ENCODE measurements at places on chromosomes 6 and 20.
A peak's percentile ranks its signal among the peaks of the same experiment; 100 is the strongest.

- DNase-seq: no peak
Observed at GRCh38 chr6:142850679-142851423, 94.1 kb downstream of the HIVEP2 start.

- no peak for DNase-seq
Observed at GRCh38 chr6:30035784-30036183, 25.3 kb upstream of the POLR1H start.

DNA sequence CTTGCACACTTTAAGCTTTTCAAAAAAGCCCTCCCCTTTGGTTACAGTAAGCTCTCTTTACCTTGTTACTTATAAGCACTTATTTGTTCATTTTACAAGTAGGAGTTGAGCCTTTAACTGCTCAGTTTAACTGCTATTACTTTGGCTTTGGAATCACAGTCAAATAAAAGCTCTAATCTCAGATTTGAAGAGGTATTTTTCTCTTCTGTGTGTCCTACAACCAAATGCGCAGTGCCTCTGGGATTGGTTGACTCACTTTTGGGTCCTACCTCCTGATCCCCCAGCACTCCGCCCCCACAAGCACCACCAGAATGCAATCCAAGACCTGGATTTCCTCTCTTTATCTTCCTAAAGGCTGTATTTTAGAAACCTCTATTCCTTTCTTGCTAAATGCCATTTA lies 2.5 kb downstream of the NCOA7 start:
- DNase-seq: no peak

DNA sequence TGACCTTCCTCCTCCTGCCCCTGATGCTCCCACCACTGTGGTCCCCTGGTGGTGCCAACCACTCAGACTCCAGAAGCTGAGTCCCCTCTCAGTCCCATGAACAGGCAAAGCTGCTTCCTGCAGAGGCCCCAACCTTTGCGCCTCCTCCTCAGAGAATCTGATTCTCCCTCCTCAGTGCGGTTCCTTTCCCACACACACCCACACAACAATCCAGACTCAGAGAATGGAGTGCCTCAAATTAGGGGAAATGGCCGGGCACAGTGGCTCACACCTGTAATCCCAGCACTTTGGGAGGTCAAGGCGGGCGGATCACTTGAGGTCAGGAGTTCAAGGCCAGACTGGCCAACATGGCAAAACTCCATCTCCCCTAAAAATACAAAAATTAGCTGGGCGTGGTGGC lies 23.0 kb downstream of the RIPOR3 start:
- DNase-seq: no peak

DNA sequence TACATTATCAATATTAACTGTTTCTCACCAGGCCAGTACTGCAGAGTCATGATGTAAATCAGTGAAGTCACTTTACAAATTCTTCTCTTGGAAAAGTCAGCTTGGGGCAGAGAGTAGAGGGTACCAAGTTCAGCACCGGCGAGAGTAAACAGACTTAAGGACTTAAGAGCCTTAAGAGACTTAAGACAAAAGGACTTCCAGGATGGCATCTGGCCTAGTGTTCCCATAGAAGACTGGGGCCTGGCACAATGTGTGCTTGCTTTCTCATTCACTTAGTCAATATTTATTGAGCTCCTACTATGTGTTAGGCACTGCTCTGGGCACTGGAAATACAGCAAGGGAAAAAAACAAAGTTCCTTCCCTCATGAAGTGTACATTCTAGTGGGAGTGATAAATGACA lies 1.4 kb upstream of the SNPH start:
- no peak for DNase-seq

DNA sequence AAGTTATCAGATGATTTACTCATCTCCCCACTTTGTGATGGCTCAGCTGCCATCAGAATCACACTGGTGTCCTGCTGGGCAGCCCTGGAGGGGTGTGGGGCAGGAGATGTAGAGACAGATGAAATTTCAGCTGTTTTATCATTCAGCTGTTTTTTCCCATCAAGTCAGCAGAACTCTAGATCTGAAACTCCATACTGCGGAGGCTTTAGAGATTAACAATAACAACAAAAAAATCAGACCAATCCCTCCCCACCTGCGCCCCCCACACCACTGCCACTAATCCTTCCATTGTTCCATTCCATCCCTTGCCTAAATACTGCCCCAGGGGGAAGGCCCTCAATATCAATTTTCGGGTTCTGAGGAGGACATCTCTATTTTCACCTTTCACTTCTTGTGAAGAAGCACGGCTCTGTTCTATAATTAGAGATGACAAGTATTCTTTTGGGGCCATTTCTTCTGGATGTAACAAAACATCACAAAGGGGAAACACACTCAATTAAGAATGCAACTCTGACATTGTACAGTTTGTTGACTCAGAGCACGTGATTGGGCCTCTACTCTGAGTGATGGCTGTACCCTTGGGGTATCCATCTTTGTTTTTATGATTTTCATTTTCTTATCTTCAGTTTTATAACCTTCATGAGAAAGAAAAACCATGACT lies 396.3 kb downstream of the ZFAND3 start:
- no peak for DNase-seq

- no peak for DNase-seq
Observed at GRCh38 chr6:138428944-138429598, 25.0 kb downstream of the HEBP2 start.

- DNase-seq: no peak
Observed at GRCh38 chr20:53657279-53657678, 63.6 kb upstream of the ZNF217 start.

GRCh38 chr6:19643287-19643686 lies 193.9 kb upstream of the ID4 start:
- DNase-seq: no peak

DNA sequence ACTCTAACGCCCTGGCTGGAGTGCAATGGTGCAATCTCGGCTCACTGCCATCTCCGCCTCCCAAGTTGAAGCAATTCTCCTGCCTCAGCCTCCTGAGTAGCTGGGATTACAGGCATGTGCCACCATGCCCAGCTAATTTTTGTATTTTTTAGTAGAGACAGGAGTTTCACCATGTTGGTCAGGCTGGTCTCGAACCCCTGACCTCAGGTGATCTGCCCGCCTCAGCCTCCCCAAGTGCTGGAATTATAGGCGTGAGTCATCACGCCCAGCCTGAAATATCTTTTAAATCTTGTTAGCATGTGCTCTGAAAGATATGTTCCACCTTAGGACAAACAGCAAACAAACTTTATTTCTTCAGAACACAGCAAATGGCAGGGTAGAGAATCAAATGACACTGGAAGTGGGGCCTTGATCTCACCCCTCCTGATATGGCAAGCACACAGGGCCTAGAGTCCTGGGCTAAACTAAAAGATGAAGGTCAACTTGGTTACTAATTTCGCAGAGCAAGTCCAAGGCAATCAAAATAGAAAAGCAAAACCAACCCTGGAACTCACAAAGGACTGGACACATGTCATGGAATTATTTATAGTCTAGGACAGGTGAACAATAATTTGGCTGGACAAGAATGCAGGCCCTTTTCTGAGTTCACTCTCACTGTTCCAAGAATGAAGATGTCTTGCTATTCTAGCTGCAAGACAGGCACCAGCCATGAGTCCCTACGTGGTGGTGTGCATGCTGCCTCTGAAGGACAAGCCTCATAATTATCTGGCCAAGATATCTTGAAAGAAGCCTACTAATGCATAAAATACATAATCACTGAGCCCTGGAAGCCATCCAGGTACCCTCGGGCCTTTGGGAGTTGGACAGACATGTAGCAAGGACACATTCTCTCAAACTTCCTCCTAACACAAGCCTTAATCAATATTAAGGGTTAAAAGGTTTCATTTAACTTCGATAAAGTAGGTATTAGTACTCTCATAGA lies 35.6 kb downstream of the B4GALT5 start:
- DNase-seq: no peak

- DNase-seq: no peak
Observed at GRCh38 chr20:13419477-13419876, 198.4 kb downstream of the ISM1 start.

GRCh38 chr6:161272635-161273273 lies 1.1 kb downstream of the AGPAT4 start:
- DNase-seq: no peak

- no peak for DNase-seq
Observed at GRCh38 chr6:132320007-132320406, 81.3 kb downstream of the MOXD1 start.

- DNase-seq: no peak
Observed at GRCh38 chr20:7161690-7162089, 394.2 kb downstream of the BMP2 start.

GRCh38 chr20:15890407-15890982 lies 682.8 kb downstream of the KIF16B start:
- DNase-seq: no peak

GRCh38 chr6:117008618-117009017 lies 131.6 kb downstream of the RFX6 start:
- DNase-seq: no peak

DNA sequence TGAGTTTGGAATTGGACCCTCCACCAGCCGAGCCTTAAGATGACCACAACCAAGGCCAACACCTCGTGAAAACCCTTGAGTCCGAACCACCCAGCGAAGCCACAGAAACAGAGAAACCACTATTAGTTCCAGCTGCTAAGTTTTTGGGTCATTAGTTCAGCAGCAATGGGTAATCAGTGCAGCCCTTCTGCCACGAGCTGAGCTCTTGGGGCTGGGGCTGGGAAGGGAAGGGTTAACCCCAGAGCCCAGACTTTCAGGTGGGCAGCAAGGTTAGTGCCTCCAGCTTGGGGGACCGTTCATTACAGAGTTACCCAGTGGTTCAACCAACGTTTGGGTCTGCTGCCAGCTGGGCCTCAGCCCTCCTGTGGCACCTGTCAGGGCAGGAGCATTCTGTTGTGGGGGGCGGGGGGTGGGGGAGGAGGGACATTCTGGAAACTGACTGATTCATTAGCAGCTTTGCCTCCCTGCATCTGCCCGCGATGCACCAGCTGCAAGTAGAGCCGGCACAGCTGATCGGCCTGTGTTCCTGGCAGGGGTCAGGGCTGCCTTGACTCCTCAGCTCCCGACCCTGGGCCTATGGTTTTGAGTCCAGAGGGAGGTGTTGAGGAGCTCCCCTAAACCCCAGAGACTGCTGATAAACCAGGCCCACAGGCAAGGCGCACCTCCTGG lies 52.7 kb downstream of the TGM2 start:
- no peak for DNase-seq

DNA sequence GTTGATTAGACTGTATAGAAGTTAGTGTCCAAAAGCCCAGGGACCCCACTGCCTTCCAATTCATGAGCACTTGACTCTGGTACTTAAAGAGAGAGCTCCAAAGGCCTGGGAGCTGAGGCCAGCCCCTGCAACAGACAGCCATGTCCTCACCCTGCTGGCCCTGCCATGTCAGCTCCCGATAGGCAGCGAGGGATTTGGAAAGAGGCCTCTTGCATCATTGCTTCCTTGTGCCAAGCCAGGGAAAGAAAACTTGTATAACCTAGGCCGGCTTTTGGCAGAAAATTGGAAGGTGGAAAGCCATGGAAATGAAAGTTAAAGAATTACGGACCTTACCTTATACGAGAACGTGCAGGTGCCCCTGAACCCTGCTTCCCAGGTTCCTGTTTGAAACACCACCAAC lies 8.4 kb upstream of the PCK1 start:
- DNase-seq: no peak

GRCh38 chr6:53986165-53986720 lies 125.0 kb upstream of the MLIP start:
- DNase-seq: peak; percentile 52

DNA sequence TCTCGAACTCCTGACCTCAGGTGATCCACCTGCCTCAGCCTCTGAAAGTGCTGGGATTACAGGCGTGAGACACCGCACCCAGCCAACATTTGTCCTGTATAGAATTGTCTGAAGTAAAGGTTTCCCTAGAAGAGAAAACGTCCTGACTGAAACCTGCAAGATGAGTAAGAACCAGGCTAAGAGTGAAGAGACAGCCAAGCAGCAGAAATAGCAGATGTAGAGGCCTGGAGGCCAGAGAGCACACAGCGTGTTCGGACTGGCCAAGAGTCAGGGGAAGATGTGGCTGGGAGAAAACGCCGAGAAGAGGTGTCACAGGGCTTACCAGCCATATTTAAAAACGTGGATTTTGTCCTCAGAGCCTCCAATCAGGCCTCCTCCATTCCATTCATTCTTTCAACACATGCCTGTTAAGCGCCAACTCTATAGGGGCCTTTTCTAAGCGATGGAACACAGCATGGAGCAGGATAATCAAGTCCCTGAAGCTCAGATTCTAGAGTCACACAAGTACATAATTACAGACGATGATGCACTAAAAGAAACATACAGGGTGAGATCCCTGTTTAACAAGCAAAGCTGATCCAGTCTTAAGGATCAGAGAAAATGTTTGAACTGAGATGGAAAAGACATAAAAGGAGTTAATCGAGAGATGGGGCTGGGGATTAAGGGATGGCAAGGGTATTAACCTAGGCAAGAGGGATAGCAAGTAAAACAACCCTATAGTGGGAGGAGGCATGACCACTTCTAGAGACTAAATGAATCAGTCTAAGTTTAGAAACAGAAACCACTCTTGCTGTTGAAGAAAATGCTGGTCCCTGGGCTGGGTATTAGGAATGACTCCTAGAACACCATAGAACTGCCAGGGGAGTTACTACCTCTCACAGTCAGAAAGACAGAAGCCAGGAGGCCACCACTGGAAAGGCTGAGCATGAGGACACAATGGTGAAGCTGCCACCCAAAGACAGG lies 4.8 kb downstream of the ZCCHC3 start:
- no peak for DNase-seq

- no peak for DNase-seq
Observed at GRCh38 chr6:135266675-135267074, 85.6 kb downstream of the MYB start.

- no peak for DNase-seq
Observed at GRCh38 chr20:36796875-36797274, 23.3 kb upstream of the DSN1 start.

GRCh38 chr6:154535147-154535546 lies 24.7 kb upstream of the CNKSR3 start:
- DNase-seq: no peak

DNA sequence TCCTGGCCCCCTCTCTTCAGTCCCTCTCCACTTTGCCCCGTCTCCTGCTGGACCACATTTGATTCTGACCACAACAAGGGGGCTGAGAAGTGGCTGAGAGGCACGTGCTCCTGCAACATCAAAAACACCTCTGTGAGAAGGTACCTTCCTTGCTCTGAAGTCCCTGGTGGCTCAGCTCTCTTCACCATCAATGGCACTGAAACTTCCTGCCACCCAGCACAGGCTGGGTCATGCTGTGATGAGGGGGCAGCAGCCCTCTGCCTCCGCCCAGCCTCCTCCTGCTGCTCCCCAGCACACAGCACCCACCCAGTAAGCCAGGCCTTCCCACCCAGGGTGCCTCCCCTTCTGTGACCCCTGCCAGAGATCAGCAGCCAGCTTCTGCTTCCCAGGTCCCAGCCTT lies 10.3 kb downstream of the ZMYND8 start:
- no peak for DNase-seq
